Activated CD8-positive, alpha-beta memory T cell treated with anti-CD3 and anti-CD28 coated beads, Interleukin-2, amount 10 ng/mL, durations not matched to agents 7 days and 5 days (primary cell): ENCODE measurements at places on chromosomes 16 and 17. TPM values are rescaled to one million over a fixed set of nuclear protein-coding genes. Genes with fewer than 3 reads are reported as not detected.

DNA sequence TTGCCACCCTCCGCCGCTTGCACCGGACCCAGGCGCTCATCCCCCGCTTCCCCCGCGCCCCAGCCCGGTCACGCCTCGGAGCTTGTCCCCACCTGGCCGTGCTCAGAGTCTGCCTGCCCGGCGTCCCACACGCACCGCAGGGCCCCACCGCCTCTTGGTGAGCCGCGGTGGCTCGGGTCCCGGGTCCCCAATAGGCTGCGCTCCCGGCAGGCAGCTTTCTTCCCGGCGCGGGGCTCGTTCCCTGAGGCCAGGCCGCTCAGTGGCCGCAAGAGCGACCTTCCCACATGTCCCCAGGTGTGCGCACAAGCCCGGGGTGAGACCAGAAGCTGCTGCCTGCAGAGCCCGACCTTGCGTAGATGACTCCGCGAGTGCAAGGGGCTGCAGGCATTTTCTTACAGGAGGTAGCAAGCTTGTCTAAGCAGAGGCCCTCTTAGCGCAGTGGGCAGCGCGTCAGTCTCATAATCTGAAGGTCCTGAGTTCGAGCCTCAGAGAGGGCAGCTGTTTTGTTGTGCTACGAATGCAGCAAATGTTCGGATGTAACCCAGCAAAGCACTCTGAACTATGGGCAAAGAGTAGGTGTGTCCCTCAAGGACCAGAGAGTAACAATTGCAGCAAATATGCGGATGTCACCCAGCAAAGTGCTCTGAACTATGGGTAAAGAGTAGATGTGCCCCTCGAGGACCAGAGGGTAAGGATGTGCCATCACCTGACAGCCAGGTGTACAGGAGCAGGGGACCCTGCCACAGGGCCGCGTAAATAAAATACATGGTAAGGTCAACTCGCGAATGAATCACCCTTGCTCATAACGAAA is 15.6 kb downstream of the TLE7 start:
- H3K27ac ChIP-seq: peak overlapping the region; percentile 46
- H3K4me1 ChIP-seq: peaks cover 9% of the 10 kb centered on the region
- peak; percentile 69 for DNase-seq
- H3K36me3 ChIP-seq: no peaks in the 10 kb centered on the region

The TBC1D3B gene
- 5.8 TPM for total RNA-seq

DNA sequence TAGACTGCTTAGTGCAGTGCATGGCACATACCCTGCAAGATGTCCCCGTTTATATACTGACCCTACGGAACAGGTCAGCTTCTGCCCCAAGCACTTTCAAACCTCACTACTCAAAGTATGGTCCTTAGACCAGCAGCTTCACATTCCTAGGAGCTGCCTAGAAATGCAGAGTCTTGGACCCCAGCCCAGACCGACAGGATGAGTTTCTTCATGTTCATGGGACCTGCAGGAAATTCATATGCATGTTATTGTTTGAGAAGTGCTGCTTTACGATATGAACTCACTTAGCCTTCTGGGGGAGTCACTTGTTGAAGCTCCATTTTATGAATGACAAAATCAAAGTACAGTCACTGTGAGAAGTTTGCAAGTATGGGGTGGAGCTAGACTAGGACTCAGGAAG is 82.6 kb downstream of the DYNLRB2 start:
- DNase-seq: no peak
- H3K4me1 ChIP-seq: peaks cover 23% of the 10 kb centered on the region
- no peak overlapping the region for H3K4me3 ChIP-seq
- no peaks in the 10 kb centered on the region for H3K27me3 ChIP-seq

- H3K4me1 ChIP-seq: no peaks in the 10 kb centered on the region
- no peak overlapping the region for H3K27ac ChIP-seq
- no peak for DNase-seq
- no peaks in the 10 kb centered on the region for H3K36me3 ChIP-seq
- H3K4me3 ChIP-seq: no peak overlapping the region
- H3K27me3 ChIP-seq: no peaks in the 10 kb centered on the region
These were observed 26.9 kb downstream of the GPRC5B start for GRCh38 chr16:19857593-19858339.

The NETO2 gene
- 19.8 TPM for total RNA-seq

- peaks cover 67% of the 10 kb centered on the region for H3K4me1 ChIP-seq
- peak overlapping the region; percentile 77 for H3K27ac ChIP-seq
- H3K4me3 ChIP-seq: peak overlapping the region; percentile 90
These were observed 4.6 kb downstream of the CIITA start for GRCh38 chr16:10881479-10882030.

GRCh38 chr17:27560668-27561067 is 70.3 kb upstream of the LGALS9 start:
- H3K4me1 ChIP-seq: peaks cover 31% of the 10 kb centered on the region
- no peaks in the 10 kb centered on the region for H3K27me3 ChIP-seq
- no peak overlapping the region for H3K4me3 ChIP-seq
- H3K27ac ChIP-seq: no peak overlapping the region

DNA sequence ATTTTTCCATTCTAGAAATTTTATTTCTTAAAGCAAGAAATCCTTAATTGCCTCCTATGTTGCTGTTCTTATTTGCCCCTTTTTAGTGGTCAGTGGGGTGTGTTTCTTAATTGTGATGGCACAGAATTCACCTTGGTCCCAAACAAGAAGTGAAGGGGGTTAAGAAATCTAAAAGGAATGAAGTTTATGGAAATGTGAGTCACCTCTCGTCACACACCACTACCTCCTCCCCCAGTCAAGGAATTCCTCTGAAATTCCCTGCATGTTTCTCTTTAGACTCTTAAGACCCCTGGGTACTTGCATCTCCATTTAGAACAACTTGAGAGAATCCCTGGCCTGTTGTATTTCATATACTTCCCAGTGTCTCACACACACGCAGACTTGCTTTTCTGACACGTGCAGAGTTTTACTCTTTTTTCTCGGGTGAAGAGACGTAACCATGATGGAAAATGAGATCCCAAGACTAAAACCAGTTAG is 247.4 kb downstream of the PRKCA start:
- peaks cover 45% of the 10 kb centered on the region for H3K4me1 ChIP-seq
- H3K27me3 ChIP-seq: no peaks in the 10 kb centered on the region
- no peak for DNase-seq
- peaks cover 25% of the 10 kb centered on the region for H3K36me3 ChIP-seq
- H3K27ac ChIP-seq: no peak overlapping the region

DNA sequence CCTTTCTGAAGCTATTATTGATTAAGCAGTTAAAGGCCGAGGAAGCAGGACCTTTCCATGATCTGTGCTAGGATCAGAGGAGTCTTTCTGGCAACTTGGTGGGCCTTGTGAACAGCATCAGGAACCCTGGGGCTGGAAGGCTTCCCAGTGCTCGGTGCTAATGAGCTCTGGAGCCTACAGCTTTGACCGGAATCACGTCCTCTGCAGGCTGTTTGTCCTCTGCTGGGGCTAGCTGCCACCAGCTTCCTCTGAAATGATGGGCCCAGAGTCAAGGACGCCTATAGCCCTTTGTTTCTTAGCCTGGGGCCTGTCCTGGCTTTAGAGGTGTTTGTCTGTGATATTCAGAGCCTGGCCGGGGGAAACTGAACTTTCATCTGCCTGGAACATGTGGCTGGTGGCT is 111.6 kb downstream of the SHISA9 start:
- DNase-seq: no peak
- H3K4me1 ChIP-seq: no peaks in the 10 kb centered on the region
- H3K36me3 ChIP-seq: no peaks in the 10 kb centered on the region
- H3K4me3 ChIP-seq: no peak overlapping the region
- H3K27me3 ChIP-seq: no peaks in the 10 kb centered on the region

The KRTAP9-2 gene
- total RNA-seq: not detected

DNA sequence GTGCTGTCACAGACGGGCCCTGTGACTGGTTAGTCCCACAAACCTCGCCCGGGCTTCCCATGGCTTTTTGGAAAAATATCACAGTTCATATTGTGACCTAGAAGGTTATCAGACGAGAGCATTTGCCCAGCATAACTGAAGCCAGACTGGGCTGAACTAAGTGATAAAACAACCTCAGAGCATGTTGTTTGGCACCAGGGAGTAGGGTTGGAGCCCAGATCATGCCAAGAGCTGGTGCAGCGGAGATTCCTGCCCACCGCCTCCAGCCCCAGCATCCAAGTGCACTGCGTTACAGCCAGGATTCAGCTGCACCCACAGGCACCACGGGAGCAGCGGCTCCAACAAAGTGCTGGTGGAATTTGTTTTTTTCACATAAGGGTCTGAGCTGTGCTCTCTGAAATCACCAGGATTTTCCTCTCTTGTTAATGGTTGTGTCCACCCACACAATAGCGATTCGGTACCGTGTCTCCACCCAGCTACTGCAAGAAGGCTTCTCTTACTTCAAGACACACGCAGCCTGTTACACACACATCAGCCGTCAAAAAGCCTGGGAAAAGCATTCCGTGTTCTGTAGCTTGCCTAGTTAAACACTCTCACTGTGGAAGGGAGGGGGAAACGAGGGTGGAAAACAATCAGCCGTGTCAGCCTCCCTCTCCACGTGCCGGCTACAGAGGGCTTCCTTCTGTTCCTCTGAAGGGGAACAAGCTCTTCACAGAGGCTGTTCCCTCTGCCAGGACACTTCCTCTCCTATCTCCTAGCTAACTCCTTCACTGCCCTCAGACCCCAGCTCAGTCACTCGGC is 273.8 kb downstream of the C16orf95 start:
- H3K4me1 ChIP-seq: no peaks in the 10 kb centered on the region
- DNase-seq: no peak
- H3K36me3 ChIP-seq: no peaks in the 10 kb centered on the region

GRCh38 chr17:62906881-62907280 is 59.2 kb upstream of the TANC2 start:
- H3K36me3 ChIP-seq: no peaks in the 10 kb centered on the region
- DNase-seq: no peak
- H3K4me3 ChIP-seq: no peak overlapping the region
- no peak overlapping the region for H3K27ac ChIP-seq

The CCR7 gene
- 43.5 TPM for total RNA-seq

The ITGAD gene
- 0.23 TPM for total RNA-seq

The PSMD3 gene
- total RNA-seq: 106 TPM

GRCh38 chr17:48556576-48557401 is 11.9 kb upstream of the HOXB2 start:
- peaks cover 8% of the 10 kb centered on the region for H3K27me3 ChIP-seq
- H3K4me3 ChIP-seq: no peak overlapping the region
- H3K27ac ChIP-seq: no peak overlapping the region

GRCh38 chr16:14353340-14353739 is 276.7 kb downstream of the PARN start:
- peaks cover 8% of the 10 kb centered on the region for H3K4me1 ChIP-seq
- no peaks in the 10 kb centered on the region for H3K36me3 ChIP-seq
- H3K4me3 ChIP-seq: no peak overlapping the region
- DNase-seq: no peak
- no peak overlapping the region for H3K27ac ChIP-seq

- no peak overlapping the region for H3K27ac ChIP-seq
- DNase-seq: no peak
- H3K4me3 ChIP-seq: no peak overlapping the region
- H3K36me3 ChIP-seq: no peaks in the 10 kb centered on the region
These were observed 896 bp upstream of the MYLK3 start for GRCh38 chr16:46748775-46749705.

- no peak overlapping the region for H3K4me3 ChIP-seq
- no peaks in the 10 kb centered on the region for H3K4me1 ChIP-seq
- H3K27ac ChIP-seq: no peak overlapping the region
- H3K36me3 ChIP-seq: no peaks in the 10 kb centered on the region
These were observed 224.9 kb downstream of the GSG1L start for GRCh38 chr16:27838536-27839175.

- DNase-seq: no peak
- H3K27me3 ChIP-seq: no peaks in the 10 kb centered on the region
- peaks cover 2% of the 10 kb centered on the region for H3K36me3 ChIP-seq
- H3K4me1 ChIP-seq: peaks cover 18% of the 10 kb centered on the region
- H3K4me3 ChIP-seq: no peak overlapping the region
- H3K27ac ChIP-seq: peak overlapping the region; percentile 66
These were observed 113.5 kb downstream of the MGAT5B start for GRCh38 chr17:76981545-76982295.

The GPR142 gene
- total RNA-seq: not detected

DNA sequence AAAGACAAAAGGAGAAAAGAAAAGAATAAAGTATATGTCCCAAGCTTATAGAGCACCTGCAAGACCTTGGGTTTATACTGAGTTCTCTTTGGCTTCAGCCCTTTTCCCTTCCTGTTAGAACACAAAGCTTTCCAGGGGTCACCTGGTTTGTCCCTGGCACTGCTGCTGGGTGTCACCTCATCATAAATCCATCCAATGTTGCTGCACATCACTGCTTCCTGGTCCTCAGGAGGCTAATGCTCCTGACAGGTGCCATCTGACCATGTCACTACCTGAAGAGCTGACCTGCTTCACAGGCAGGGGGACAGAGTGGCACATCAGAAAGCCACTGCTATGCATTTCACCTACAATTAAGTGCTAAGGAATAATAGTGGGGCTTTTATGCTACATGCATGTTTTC is 164.6 kb upstream of the ELAC2 start:
- no peaks in the 10 kb centered on the region for H3K36me3 ChIP-seq
- H3K4me3 ChIP-seq: no peak overlapping the region
- no peak overlapping the region for H3K27ac ChIP-seq
- no peaks in the 10 kb centered on the region for H3K4me1 ChIP-seq
- H3K27me3 ChIP-seq: no peaks in the 10 kb centered on the region

DNA sequence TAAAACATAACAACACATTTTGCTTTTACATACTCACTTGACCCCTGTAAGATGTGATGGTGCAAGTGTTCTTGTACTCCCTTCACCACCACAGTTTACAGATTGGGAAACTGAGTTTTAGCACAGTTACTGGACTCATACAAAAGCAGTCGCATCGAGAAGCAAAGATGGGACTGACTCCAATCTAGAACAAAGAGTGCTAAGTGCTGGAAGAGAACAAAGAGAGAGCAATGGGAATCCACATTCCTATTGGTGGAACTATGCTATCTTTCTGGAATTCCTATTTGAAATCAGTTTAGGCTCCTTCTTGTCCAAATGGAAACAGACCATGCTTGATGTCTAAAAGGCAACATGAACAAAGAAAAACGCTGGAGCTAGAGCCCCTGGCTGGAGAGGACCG is 9.1 kb downstream of the TOM1L2 start:
- H3K36me3 ChIP-seq: peaks cover 6% of the 10 kb centered on the region
- DNase-seq: no peak
- H3K4me3 ChIP-seq: no peak overlapping the region
- H3K4me1 ChIP-seq: peaks cover 72% of the 10 kb centered on the region

DNA sequence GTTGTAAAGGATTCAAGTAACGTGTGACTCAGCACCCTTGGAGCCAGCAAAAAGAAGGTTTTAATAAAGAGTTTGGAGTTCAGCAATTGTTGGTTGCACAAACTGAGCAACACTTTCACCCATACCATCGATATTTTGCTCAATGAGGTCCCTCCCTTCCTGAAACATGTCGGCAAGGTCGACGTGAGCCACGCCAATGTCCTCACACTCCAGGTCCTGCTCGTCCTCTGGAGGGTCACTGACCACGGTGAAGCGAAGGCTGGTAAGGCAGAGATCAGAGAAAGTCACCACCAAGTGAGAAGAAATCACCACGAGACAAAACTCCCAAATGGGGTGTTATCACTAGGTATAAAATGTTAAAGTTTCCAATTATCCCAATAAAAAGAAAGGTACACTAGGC is 98.3 kb downstream of the RPGRIP1L start:
- H3K27ac ChIP-seq: no peak overlapping the region
- DNase-seq: no peak
- H3K4me3 ChIP-seq: no peak overlapping the region
- H3K4me1 ChIP-seq: no peaks in the 10 kb centered on the region
- no peaks in the 10 kb centered on the region for H3K36me3 ChIP-seq
- H3K27me3 ChIP-seq: no peaks in the 10 kb centered on the region

The CRHR1 gene
- total RNA-seq: not detected

The NPB gene
- total RNA-seq: 0.23 TPM

The CCL8 gene
- total RNA-seq: not detected

- no peaks in the 10 kb centered on the region for H3K36me3 ChIP-seq
- H3K4me3 ChIP-seq: no peak overlapping the region
- no peaks in the 10 kb centered on the region for H3K27me3 ChIP-seq
- peak; percentile 78 for DNase-seq
These were observed 13.0 kb downstream of the ENGASE start for GRCh38 chr17:79087428-79088143.
